ENCODE measurements at places on chromosomes 1 and 21.

- no peaks in the 10 kb centered on the region for H3K27me3 ChIP-seq
- H3K27ac ChIP-seq = no peak overlapping the region
- H3K4me3 ChIP-seq = no peak overlapping the region
- no peaks in the 10 kb centered on the region for H3K36me3 ChIP-seq
- H3K4me1 ChIP-seq = no peaks in the 10 kb centered on the region
- no peak for DNase-seq
These were observed 925.9 kb downstream of the LTN1 start for GRCh38 chr21:28066596-28067387.

- peaks cover 32% of the 10 kb centered on the region for H3K36me3 ChIP-seq
- peak; percentile 49 for DNase-seq
- peak overlapping the region; percentile 63 for H3K27ac ChIP-seq
- peaks cover 46% of the 10 kb centered on the region for H3K4me1 ChIP-seq
- H3K4me3 ChIP-seq = peak overlapping the region; percentile 70
These were observed 1.2 kb downstream of the ITPKB start for GRCh38 chr1:226737819-226738420.

DNA sequence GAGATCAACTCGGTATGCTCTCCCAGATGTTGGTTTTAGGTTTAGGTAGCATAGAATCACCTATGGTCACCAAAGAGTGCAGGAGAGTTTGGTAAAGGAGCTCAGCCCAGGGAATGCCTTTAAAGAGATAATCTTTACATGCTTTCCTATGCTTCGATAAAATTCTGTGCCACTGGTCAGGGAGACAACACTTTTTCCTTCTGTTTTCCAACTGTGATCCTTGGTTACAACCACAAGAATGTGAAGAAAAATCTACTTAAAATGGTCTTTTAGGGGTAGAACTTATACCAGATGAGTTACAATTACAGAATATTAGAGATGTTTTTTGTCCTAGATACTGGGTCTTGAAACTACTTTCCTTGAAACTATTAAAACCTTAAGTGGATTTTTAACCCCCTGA, 895.6 kb downstream of the TTLL7 start:
- H3K4me1 ChIP-seq = no peaks in the 10 kb centered on the region
- no peak overlapping the region for H3K4me3 ChIP-seq
- no peak overlapping the region for H3K27ac ChIP-seq
- no peak for DNase-seq
- H3K36me3 ChIP-seq = no peaks in the 10 kb centered on the region
- no peaks in the 10 kb centered on the region for H3K27me3 ChIP-seq

DNA sequence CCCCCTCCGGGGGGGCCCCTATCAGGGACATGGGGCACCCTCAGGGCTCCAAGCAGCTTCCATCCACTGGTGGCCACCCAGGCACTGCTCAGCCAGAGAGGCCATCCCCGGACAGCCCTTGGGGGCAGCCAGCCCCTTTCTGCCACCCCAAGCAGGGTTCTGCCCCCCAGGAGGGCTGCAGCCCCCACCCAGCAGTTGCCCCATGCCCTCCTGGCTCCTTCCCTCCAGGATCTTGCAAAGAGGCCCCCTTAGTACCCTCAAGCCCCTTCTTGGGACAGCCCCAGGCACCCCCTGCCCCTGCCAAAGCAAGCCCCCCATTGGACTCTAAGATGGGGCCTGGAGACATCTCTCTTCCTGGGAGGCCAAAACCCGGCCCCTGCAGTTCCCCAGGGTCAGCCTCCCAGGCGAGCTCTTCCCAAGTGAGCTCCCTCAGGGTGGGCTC, 34.9 kb downstream of the TRIM11 start:
- no peak for DNase-seq
- H3K27me3 ChIP-seq = no peaks in the 10 kb centered on the region
- H3K4me1 ChIP-seq = peaks cover 5% of the 10 kb centered on the region

- DNase-seq = no peak
- H3K27me3 ChIP-seq = no peaks in the 10 kb centered on the region
- H3K4me3 ChIP-seq = no peak overlapping the region
- no peak overlapping the region for H3K27ac ChIP-seq
- H3K36me3 ChIP-seq = no peaks in the 10 kb centered on the region
These were observed 6.7 kb downstream of the SLC19A1 start for GRCh38 chr21:45535341-45536081.

DNA sequence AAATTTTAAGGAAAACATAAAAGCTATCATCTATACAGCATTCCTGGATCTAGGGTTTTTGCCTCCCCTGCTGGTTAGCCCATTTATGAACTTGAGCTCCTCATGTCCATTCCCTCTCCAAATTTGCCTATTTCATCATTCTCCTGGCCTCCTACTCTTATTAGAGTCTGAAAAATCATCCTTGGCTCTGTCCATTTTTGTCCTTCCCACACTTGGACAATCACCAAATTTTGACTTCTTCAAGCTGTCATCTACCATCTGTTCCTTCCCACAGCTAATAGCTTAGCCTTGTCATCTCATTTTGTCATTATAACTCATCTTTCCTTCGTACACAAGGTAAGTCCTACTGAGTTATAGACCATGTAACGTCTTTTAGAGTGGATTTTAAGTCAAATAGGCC, 2.2 kb upstream of the HENMT1 start:
- H3K27ac ChIP-seq = no peak overlapping the region
- no peak overlapping the region for H3K4me3 ChIP-seq
- H3K4me1 ChIP-seq = peaks cover 19% of the 10 kb centered on the region
- DNase-seq = no peak
- no peaks in the 10 kb centered on the region for H3K36me3 ChIP-seq

DNA sequence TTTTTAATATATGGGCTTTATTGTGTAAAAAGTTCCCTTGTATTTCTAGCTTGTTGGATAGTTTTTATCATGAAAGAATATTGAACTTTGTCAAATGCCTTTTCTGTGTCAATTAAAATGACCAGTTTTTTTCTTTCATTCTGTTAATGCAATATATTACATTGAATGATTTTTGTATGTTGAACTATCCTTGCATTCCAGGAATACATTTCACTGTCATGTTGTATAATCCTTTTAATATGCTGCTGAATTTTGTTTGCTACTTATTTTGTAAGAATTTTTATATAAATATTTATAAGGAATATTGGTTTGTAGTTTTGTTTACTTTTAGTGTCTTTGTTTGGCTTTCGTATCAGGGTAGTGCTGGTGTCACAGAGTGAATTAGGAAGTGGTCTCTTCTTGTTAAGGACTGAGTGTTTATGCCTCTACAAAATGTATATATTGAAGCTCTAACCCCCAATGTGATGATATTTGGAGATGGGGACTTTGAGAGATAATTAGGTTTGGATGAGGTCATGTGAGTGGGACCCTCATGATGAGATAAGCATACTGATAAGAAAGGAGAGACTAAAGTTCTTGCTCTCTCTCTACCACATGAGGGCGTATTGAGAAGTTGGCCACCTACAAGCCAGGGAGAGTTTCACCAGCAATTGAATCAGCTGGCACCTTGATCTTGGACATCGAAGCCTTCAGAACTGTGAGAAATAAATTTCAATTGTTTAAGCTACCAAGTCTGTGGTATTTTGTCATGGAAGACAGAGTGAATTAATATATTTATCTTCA, 12.0 kb upstream of the SLAMF6 start:
- H3K27me3 ChIP-seq = no peaks in the 10 kb centered on the region
- no peaks in the 10 kb centered on the region for H3K36me3 ChIP-seq
- H3K4me3 ChIP-seq = no peak overlapping the region
- no peak for DNase-seq

- no peak for DNase-seq
- H3K36me3 ChIP-seq = no peaks in the 10 kb centered on the region
- no peak overlapping the region for H3K4me3 ChIP-seq
These were observed 368.0 kb downstream of the HHAT start for GRCh38 chr1:210696709-210697108.

- no peaks in the 10 kb centered on the region for H3K36me3 ChIP-seq
- H3K4me3 ChIP-seq = no peak overlapping the region
- H3K27me3 ChIP-seq = no peaks in the 10 kb centered on the region
- DNase-seq = peak; percentile 12
These were observed 2.9 kb upstream of the CLSTN1 start for GRCh38 chr1:9826616-9827015.

DNA sequence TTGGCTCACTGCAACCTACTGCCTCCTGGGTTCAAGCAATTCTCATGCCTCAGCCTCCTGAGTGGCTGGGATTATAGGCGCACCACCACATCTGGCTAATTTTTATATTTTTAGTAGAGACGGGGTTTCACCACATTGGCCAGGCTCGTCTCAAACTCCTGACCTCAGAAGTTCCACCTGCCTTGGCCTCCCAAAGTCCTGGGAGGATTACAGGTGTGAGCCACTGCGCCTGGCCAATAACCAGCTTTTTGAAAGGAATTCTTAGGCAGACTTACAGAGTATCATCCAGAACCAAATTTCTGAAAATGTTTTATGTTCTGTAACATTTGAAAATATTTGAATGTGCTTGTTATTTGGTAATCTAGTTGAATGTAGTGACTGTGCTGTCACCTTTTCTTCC, 14.6 kb downstream of the BTF3L4 start:
- H3K4me3 ChIP-seq = no peak overlapping the region
- DNase-seq = no peak
- peaks cover 24% of the 10 kb centered on the region for H3K36me3 ChIP-seq
- H3K27ac ChIP-seq = no peak overlapping the region

GRCh38 chr1:232726048-232726779, 79.0 kb upstream of the MAP10 start:
- no peaks in the 10 kb centered on the region for H3K36me3 ChIP-seq
- H3K27ac ChIP-seq = no peak overlapping the region
- peaks cover 8% of the 10 kb centered on the region for H3K4me1 ChIP-seq
- no peak overlapping the region for H3K4me3 ChIP-seq
- DNase-seq = no peak

DNA sequence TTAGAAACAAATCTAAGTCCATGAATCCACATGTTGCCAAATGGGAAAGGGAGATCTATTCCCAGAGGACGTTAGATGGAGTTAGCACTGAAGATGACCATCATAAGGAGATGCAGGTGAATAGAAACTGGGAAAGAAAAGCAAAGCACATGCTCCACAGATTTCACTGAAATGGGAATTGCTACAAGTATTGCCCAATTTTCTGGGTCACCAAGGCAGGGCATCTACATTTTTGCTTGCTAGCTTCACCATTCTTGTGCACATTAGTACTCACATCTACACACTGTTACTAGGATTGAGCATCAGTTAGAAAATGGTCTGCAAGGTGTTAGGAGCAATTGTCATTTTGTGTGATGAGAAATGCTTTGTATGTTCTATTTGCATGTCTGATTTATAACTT, 99.1 kb downstream of the JAK1 start:
- no peak for DNase-seq
- H3K27me3 ChIP-seq = no peaks in the 10 kb centered on the region
- H3K36me3 ChIP-seq = peaks cover 74% of the 10 kb centered on the region

DNA sequence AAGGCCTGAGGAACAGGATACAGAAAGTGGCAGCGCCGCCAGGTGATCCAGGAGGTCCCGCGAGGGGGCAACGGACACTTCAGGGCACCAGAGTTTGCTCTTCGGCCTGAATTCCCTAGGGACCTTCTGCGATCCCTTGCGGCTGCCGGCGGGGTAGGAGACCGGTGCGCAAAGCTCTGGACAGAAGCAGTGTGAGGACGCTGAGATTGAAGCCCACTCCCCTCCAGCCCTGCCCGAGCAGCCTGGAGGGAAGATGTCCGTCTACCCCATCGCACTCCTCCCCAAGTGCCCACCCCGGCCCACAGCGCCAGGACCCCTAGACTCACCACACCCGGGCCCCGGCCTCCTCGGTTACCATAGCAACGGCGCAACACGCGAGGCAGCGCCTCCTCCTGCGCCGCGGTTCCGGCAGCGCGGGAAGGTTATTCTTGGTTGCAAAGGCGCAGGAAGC, at the start of gene ANKRD45:
Gene ANKRD45 (minus strand): TSS at position 361 of the 451 bp plus-strand sequence. CDS start 10,433 bp downstream, outside the sequence.
- DNase-seq = no peak
- no peaks in the 10 kb centered on the region for H3K36me3 ChIP-seq
- H3K4me1 ChIP-seq = peaks cover 6% of the 10 kb centered on the region
- H3K4me3 ChIP-seq = no peak within 1 kb of the TSS
- peaks cover 10% of the 10 kb centered on the region for H3K27me3 ChIP-seq

GRCh38 chr1:19625291-19625937, 18.7 kb upstream of the NBL1 start:
- no peak for DNase-seq
- H3K4me3 ChIP-seq = no peak overlapping the region
- H3K27me3 ChIP-seq = no peaks in the 10 kb centered on the region
